Right cardiac atrium (tissue), 5 donors: ENCODE measurements at places on chromosomes 2 and 18. TPM values are rescaled to one million over a fixed set of nuclear protein-coding genes. Genes with fewer than 3 reads are reported as not detected.

Gene ADD2
- polyA plus RNA-seq = 0.45 TPM

Gene CRYGC
- not detected for polyA plus RNA-seq

Gene TNFRSF11A
- polyA plus RNA-seq = 0.43 TPM

Gene UGT1A9
- not detected for polyA plus RNA-seq

Gene MYO3B
- not detected for polyA plus RNA-seq

Gene DLX2
- polyA plus RNA-seq = not detected

Gene MDH1B
- polyA plus RNA-seq = 0.43 TPM

Gene TLX2
- polyA plus RNA-seq = 0.05 TPM

Gene STPG4
- polyA plus RNA-seq = not detected

Gene ATOH8
- 57.8 TPM for polyA plus RNA-seq

Gene MC5R
- not detected for polyA plus RNA-seq

Gene LAMA3
- polyA plus RNA-seq = 1.7 TPM

Gene VRK2
- 10.2 TPM for polyA plus RNA-seq

Gene HMSD
- polyA plus RNA-seq = 0.20 TPM

Gene EVX2
- polyA plus RNA-seq = not detected

Gene TUBA3E
- 28.8 TPM for polyA plus RNA-seq

Gene MALL
- polyA plus RNA-seq = 7.4 TPM

Gene ASB18
- 1.2 TPM for polyA plus RNA-seq

Gene CDK15
- 0.25 TPM for polyA plus RNA-seq

Gene GCC2
- polyA plus RNA-seq = 6.5 TPM

Gene TMEM198
- polyA plus RNA-seq = 3.4 TPM

Gene CXCR1
- polyA plus RNA-seq = 0.09 TPM

Gene RFX8
- polyA plus RNA-seq = 0.45 TPM

Gene PLEKHB2
- polyA plus RNA-seq = 13.6 TPM
